ENCODE measurements at places on chromosomes 3 and 15. TPM values are rescaled to one million over a fixed set of nuclear protein-coding genes. Genes with fewer than 3 reads are reported as not detected.

DNA sequence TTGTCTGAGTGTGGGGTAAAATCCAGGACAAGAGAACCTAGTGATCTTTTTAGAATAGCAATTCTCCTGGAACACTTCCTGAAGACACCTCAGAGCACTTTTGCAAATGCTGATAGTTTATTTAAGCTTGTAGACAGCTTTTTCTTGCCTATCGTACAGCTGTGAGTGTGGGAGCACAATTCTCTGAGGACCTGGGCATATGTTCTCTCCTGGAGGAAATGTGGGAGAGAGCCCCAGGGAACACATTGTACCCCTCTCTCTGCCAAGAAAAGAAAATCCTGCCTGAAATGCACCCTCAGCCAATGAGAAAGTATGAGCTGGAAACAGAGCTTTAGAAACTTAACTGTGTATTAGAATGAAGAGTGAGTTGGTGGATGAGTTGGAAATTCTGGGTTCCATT lies 308.3 kb upstream of the SEMA6D start:
- DNase-seq = no peak

- DNase-seq = no peak
These were observed 286.4 kb upstream of the BCHE start for GRCh38 chr3:166123576-166123975.

GRCh38 chr3:16288664-16289063 lies 23.7 kb downstream of the OXNAD1 start:
- DNase-seq = no peak

Gene AGBL1
- total RNA-seq = not detected
